ELR (cell line): ENCODE measurements at places on chromosomes 16 and 17.

DNA sequence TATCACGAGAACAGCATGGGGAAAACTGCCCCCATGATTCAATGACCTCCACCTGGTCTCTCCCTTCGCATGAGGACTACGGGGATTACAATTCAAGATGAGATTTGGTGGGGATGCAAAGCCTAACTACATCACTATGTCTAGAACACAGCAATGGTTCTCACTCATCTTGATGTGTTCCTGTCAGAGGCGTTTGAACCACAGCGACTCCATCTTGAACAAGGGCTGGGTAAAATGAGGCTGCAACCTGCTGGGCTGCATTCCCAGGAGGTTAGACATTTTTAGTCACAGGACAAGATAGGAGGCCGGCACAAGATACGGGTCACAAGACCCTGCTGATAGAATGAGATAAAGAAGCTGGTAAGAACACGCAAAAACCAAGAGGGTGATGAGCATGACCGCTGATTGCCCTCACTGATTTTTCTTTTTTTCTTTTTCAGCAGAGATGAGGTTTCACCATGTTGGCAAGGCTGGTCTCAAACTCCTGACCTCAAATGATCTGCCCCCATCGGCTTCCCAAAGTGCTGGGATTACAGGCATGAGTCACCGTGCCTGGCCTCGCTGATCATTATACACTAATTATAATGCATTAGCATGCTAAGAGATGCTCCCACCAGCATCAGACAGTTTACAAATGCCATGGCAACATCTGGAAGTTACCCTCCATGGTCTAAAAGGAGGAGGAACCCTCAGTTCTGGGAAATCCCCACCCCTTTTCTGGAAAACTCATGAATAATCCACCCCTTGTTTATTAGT is 3.0 kb upstream of the PPY start:
- DNase-seq: no peak

GRCh38 chr16:78515421-78515820 is 416.0 kb downstream of the WWOX start:
- no peak for DNase-seq

DNA sequence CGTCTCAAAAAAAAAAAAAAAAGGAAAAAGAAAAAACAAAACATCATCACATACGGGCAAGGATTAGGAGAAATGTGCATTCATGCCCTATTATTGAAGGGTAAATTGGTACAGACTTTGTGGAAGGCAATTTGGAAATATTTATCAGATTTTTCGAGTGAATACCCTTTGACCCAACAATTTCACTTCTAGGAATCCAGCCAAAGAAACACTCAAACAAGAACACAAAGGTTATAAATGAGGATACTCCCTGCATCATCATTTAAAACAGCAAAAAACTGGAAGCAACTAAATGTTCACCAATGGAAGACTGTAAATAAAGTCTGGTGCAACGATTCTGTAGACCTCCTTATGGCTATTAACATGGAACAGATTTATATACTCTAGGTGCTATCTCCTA is 12.9 kb downstream of the ZNF423 start:
- DNase-seq: no peak

GRCh38 chr16:19008245-19009169 is 24.8 kb downstream of the TMC7 start:
- DNase-seq: peak; percentile 54

DNA sequence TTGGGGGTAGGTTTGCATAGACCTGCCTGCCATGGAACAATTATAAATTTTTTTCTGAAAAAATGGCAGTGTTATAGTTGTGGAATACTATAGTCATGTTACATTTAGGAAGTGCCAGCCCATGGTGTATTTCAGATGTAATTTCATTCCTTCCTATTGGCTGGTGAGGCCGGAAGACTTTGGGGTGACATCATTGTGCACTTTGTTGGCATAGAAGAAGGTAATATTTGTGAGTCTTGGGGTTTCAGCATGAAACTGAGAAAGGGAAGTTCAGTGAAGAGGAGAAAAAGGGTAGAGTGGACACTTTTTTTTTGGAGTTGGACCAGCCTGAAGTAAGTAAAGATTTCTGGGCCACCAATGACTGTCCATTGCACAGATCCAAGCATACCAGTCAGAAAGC is 16.0 kb upstream of the HEATR6 start:
- DNase-seq: no peak

- DNase-seq: no peak
Measured at GRCh38 chr17:47716375-47716774, 16.7 kb upstream of the TBX21 start.

- DNase-seq: no peak
Measured at GRCh38 chr16:10552281-10552680, 28.1 kb downstream of the EMP2 start.

- DNase-seq: no peak
Measured at GRCh38 chr17:61007980-61008379, 330.3 kb downstream of the BCAS3 start.

DNA sequence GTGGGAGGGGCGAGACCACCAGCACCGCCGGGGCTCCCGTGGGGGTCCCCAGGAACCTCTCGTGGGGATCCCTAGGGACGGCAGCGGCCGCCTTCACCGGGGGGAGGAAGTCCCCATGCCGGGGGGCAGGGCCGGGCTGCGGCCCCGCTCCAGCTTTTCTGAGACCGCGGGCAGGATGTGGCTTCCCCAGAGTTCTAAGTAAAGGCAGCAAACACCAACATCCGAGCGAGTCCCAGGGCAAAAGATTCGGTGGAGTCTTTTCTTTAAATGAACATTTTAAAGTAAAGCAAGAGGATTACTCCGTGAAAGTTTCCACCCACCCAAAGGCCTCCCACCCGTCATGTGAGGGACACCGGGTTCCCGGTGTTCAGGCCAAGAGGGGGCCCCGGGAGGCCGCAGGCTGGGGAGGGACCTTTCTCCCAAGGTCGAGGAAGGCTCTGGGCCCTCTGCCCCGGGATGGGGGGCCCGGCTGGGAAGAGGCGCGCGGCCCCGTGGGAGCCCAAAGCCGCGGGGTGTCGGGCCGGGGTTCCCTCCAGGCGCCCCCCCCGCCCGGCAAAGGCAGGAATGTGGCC is 137.2 kb upstream of the RPH3AL start:
- DNase-seq: peak; percentile 73

DNA sequence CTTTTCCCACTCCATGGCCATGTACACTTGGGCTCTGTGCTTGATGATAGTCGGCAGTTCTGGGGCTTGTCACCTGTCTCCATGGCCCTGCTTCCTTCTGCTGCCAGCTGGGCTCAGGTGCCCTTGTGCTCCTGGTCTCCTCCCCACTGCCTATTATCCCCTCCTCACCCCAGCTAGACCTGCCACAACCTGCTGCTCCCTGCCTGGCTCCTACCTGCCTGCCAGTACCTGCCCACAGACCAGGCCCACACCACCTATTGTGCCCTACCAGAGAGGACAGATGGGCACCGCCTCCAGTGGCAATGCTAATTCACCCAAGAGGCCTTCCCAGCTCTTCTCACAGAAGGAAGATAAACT is 538 bp upstream of the RAPGEFL1 start:
- DNase-seq: no peak

GRCh38 chr16:48087639-48088038 is 68.2 kb downstream of the ABCC12 start:
- no peak for DNase-seq

DNA sequence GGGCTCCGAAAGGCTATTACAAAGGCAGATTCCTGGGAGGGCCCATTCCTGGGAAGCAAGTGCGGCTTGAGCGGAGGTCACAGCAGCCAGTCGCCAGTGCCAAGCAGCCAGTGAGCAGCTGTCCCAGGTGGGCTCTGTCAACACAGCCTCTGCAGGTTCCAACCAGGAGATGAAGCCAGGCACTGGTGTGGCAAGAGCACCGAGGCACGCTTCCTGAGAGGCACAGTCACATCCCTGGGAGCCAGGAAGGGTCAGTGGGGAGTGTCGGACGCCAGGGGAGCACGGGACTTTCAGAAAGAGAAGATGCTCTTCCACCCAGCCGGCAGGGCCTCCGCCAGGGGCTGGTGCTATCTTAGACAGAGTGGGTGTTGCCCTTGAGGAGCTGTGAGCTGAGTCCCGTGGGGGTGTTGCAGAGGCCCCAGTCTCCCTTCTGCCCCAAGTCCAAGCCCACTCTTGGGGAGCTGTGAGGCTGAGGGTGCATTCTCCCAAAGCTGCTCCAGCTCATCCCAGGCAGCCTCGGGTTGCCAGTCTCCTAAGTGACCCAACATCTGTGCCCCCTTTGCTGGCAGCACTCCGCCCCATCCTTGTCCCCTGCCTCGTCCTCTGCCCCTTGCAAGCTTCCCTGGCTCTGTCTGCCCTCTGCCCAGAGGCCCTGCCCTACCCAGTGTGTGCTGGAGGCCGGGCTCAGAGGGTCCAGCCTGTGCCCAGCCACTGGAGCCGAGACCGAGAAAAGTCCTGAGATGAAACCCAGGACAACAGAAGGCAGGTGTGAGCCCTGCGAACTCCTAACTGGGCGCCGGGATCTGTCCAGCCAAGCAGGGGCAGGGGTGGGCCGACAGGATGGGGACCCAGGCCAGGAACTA is 6.6 kb downstream of the UBALD1 start:
- DNase-seq: no peak

DNA sequence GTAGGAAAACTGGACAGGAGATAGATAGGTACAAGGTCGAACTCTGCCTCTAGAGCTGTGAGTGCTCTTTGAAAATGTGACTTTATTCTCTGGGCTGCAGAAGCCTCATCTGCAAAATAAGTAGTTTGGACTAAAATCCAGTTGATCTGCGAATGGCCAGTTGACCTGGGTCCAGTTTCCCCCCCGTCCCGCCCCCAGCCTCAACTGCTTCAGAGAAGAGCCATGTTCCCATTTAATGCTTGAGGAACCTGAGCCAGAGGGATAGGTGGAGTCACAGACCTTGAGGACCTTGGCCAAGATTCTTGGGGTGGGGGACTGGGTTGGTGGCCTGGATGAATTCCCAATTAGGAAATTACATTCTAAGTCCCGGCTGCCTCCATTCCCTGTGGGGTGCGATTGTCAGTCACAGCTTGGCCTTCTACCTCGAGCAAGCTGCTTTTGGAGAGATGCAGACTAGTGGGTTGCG is 14.1 kb downstream of the TBX2 start:
- no peak for DNase-seq

GRCh38 chr17:32569171-32570080 is 82.6 kb downstream of the CDK5R1 start:
- DNase-seq: peak; percentile 32

DNA sequence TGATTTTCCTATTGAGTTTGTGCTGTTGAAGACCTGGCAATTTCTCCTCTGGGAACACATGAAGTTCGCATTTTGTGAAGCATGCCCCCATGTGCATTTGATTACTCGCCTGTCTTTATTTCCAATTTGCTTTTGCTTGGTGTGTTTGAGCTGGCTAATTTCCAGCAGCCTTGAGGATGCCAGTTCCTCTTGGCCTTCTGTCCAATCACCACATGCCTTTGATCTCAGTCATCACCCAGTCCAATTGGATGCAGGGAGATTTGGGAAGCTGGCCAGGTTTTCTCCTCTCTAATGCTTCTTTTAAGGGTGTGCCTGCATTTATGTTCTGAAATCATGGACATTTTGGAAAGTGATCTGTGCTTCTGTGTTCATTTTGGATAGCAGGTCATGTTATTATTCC is 3.8 kb upstream of the TMEM100 start:
- peak; percentile 78 for DNase-seq

GRCh38 chr17:14330492-14330962 is 29.6 kb downstream of the HS3ST3B1 start:
- DNase-seq: no peak

DNA sequence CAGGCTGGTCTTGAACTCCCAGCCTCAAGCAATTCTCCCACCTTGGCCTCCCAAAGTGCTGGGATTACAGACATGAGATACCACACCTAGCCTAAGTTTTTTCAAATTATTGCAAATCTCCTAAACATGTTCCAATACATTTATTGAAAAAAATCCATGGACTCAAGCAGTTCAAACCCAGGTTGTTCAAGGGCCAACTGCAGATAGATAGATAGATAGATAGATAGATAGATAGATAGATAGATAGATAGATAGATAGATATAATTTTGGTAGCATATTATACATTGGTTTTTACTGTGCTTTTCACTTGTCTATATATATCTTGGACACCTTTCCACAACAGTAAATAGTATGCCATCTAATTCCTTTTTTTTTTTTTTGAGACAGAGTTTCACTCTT is 20.9 kb upstream of the RBBP6 start:
- DNase-seq: no peak

DNA sequence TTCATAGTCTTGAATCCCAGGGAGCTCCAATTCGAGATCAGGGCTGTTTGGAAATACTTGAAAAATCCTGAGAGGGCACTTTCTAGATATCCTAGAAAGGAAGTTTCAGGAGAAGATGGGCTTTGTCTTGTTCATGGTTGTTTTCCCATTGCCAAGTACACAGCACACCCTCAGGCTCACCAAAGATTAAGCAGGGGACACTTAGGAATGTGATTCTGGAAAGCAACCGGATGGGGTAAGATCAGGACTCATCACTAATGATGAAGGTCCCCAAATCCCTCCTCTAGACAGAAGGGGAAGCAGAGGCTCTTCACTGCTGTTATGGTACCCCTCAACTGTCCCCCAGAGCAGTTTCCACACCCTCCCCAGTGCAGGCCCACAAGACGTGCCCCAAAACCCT is 40.7 kb downstream of the VAC14 start:
- DNase-seq: no peak
